Myometrial cell (primary cell): ENCODE measurements at places on chromosomes 12 and 14. TPM values are rescaled to one million over a fixed set of nuclear protein-coding genes. Genes with fewer than 3 reads are reported as not detected.

Gene CLEC4A
- total RNA-seq = 0.86 TPM in 1 of 2 replicates, not detected in the other

Gene GPR84
- not detected in 2 replicates for total RNA-seq

Gene TSHR
- total RNA-seq = not detected in 2 replicates

Gene SSPN
- 8.1 and 10.1 TPM in 2 replicates for total RNA-seq

Gene ENDOU
- total RNA-seq = under 0.01 TPM in 1 of 2 replicates, not detected in the other

Gene KRT6C
- total RNA-seq = not detected in 2 replicates

Gene DNAI7
- not detected in 2 replicates for total RNA-seq

Gene FBXL14
- 8.1 and 10.8 TPM in 2 replicates for total RNA-seq

Gene PSME1
- 181 and 193 TPM in 2 replicates for total RNA-seq

Gene CDKN1B
- 21.0 and 22.7 TPM in 2 replicates for total RNA-seq

Gene CLEC1A
- total RNA-seq = not detected in 2 replicates

Gene TAS2R9
- total RNA-seq = not detected in 2 replicates

Gene BMAL2
- 29.1 and 30.3 TPM in 2 replicates for total RNA-seq

Gene MYL2
- not detected in 2 replicates for total RNA-seq

Gene CLEC4C
- total RNA-seq = not detected in 2 replicates

Gene PTPRB
- not detected in 2 replicates for total RNA-seq

Gene USP5
- 89.4 and 97.7 TPM in 2 replicates for total RNA-seq
